ENCODE measurements at places on chromosomes 4 and X. TPM values are rescaled to one million over a fixed set of nuclear protein-coding genes. Genes with fewer than 3 reads are reported as not detected.

IL2 gene
- 976 TPM for total RNA-seq

SERTM2 gene
- total RNA-seq = not detected

EIF2S3 gene
- total RNA-seq = 207 TPM

ABRAXAS1 gene
- 12.0 TPM for total RNA-seq

ARSJ gene
- not detected for total RNA-seq

PDZD11 gene
- 30.0 TPM for total RNA-seq

GRIA2 gene
- not detected for total RNA-seq

CC2D2A gene
- total RNA-seq = not detected

TBL1X gene
- 25.5 TPM for total RNA-seq

DGAT2L6 gene
- total RNA-seq = not detected

SLC25A4 gene
- total RNA-seq = 1.9 TPM

ZNF732 gene
- total RNA-seq = not detected

FATE1 gene
- not detected for total RNA-seq

TMEM33 gene
- 102 TPM for total RNA-seq

CLNK gene
- 0.79 TPM for total RNA-seq

TACC3 gene
- total RNA-seq = 142 TPM

SHOX gene
- not detected for total RNA-seq

ODAPH gene
- total RNA-seq = 0.43 TPM

MXRA5 gene
- total RNA-seq = not detected

CDX4 gene
- total RNA-seq = not detected

SYN1 gene
- total RNA-seq = 0.49 TPM

FRMD7 gene
- not detected for total RNA-seq

ARMCX4 gene
- 3.1 TPM for total RNA-seq

POU4F2 gene
- total RNA-seq = not detected

MAB21L2 gene
- not detected for total RNA-seq

CYSLTR1 gene
- total RNA-seq = 17.2 TPM

UTP14A gene
- 58.1 TPM for total RNA-seq

SLC34A2 gene
- total RNA-seq = not detected

TAF7L gene
- 0.19 TPM for total RNA-seq

CXorf65 gene
- 17.9 TPM for total RNA-seq

MAGT1 gene
- total RNA-seq = 44.0 TPM

IL9R gene
- total RNA-seq = 8.5 TPM

PAQR3 gene
- 14.9 TPM for total RNA-seq

TMPRSS11B gene
- total RNA-seq = not detected

SHROOM4 gene
- not detected for total RNA-seq

PGAM4 gene
- total RNA-seq = 0.79 TPM

Measured in activated CD4-positive, alpha-beta T cell treated with anti-CD3 and anti-CD28 coated beads, Interleukin-2, amount 10 ng/mL, durations not matched to agents 24 days and 14 days (primary cell).